ENCODE measurements at places on chromosomes 4 and X.

DNA sequence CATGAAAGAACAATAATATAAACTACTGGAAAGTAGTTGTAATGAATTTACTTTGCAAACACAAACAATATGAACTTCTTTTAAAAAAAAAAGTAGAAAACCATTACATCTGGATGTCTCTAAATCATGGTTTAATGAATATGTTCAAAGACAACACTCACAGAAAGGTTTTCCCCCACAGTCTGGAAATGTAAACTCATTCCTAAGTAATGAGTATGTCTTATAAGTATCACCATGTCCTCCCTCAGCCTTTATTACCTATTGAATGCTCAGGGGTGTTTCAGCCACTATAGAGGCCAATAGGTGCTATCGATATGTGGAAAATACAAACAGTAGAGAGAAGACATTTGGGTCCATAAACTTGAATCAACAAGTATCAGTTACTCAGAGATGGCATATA is 186.7 kb downstream of the PALLD start:
- DNase-seq: no peak

- DNase-seq: peak; percentile 59
These were observed 26.8 kb upstream of the AREG start for GRCh38 chr4:74418063-74418670.

- DNase-seq: peak; percentile 74
These were observed 126.0 kb upstream of the WDFY3 start for GRCh38 chr4:85092536-85092935.

GRCh38 chr4:183571350-183571941 is 66.6 kb downstream of the ING2 start:
- peak; percentile 17 for DNase-seq

DNA sequence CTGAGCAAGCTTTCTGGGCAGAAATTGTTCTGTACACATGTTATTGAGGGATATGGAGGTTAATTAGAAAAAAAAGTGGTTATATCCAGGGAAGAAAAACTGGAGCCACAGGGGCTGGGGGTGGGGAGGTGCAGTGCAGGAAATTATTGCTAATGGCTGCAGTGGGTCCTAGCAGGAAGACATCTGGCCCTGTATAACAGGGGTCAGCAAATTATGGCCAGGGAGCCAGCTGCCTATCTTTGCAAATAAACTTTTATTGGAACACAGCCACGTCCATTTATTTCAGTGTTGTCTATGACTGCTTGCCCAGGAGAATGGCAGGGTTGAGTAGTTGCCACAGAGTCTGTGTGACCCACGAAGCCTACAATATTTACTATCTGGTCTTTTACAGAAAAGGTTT is 23.4 kb upstream of the PRPS2 start:
- DNase-seq: peak; percentile 16

Measured in myocyte (in vitro differentiated cells).